ENCODE measurements at places on chromosomes 4 and X.
A peak's percentile ranks its signal among the peaks of the same experiment; 100 is the strongest.

DNA sequence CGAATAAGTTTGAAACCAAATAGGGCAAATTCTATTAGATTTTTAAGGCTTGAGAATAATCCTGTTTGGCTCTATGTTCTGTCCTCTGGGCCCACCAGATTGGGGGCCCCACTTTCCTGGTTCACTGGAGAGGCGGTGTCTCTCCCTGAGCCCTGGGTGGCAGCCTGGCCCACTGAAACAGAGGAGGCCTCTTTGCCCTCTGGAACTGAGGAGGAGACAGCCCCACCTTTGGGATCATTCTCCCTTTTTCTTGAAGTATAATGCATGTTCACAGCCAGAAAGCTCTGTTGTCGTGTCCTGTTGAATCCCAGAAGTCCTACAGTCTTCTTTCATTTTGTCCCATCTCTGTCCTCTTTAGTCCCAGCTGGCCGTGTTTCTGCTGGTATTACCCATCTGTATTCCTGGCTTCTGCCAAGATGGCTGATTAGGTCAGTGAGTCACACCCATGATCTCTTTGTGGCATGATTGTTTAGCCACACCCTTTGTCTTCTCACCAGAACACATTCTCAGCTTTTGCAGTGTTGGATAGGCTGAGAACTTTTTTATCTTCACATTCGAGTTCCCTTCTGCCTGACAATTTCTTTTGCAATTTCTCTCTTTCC lies 8.1 kb upstream of the TBC1D25 start:
- H3K4me3 ChIP-seq: no peak overlapping the region
- H3K4me1 ChIP-seq: peaks cover 9% of the 10 kb centered on the region
- no peaks in the 10 kb centered on the region for H3K27me3 ChIP-seq
- peaks cover 12% of the 10 kb centered on the region for H3K36me3 ChIP-seq
- no peak overlapping the region for H3K27ac ChIP-seq
- DNase-seq: no peak

DNA sequence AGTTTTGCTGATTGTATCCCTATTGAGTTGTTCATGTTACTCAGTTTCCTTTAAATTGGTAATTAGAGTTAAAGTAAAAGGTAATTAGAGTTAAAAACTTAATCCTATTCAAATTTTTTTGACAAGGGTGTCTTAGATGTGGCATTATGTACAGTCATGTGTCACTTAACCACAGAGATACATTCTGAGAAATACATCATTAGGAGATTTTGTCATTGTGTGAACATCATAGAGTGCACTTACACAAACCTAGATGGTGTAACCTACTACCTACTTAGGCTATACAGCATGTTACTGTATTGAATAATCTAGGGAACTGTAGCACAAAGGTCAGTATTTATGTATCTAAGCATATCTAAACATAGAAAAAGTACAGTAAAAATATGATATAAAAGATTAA lies 39.2 kb downstream of the BEX3 start:
- no peak for DNase-seq
- H3K27me3 ChIP-seq: no peaks in the 10 kb centered on the region
- H3K4me3 ChIP-seq: no peak overlapping the region
- H3K36me3 ChIP-seq: no peaks in the 10 kb centered on the region

DNA sequence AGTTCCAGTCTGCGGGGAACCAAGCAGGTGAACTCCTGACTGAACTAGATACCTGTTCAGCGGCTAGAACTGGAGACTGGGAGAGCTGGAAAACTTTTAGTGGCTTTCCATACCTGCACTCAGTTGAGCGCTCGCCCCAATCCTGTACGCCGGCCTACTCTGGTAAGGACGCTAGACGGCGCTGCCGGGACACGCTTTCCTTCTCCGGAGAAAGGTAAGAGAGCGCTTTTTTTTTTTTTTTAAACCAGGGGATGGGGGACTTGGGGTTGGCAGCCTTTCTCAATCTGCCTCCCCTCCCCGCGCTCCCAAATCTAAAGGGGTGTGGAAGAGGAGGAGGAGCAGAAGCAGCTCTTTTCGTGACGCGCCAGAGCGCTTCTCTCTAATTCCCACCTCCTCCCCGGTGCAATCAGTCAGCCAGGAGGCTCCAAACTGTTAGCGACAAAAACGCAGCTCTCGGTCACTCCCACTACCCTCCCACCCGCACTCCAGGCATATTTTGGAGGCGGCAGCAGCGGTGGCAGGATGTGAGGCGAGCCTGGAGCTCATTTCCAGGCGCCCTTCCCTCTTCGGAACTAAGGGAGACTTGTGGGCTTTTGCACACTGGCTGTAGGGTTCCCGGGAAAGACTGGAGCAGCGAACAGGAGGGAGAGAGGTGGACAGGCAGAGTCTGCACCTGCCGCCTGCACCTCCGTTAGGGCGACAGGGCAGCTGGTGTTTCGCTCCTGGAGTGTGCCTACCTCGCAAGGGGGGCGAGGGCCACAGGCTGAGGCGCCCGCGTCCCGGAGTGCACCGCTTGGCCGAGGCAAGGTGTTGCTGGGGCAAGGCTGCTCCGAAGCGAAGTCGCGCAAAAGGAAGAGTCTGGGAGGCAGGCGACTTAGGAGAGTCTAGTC lies at the start of gene IL1RAPL2:
Gene IL1RAPL2 (plus strand): TSS at position 409 of the 890 bp plus-strand sequence.
- DNase-seq: peak; percentile 8
- H3K27me3 ChIP-seq: no peaks in the 10 kb centered on the region
- no peak within 1 kb of the TSS for H3K4me3 ChIP-seq
- H3K36me3 ChIP-seq: no peaks in the 10 kb centered on the region
- H3K27ac ChIP-seq: no peak within 1 kb of the TSS

- no peaks in the 10 kb centered on the region for H3K27me3 ChIP-seq
- no peak overlapping the region for H3K27ac ChIP-seq
- no peak overlapping the region for H3K4me3 ChIP-seq
- no peaks in the 10 kb centered on the region for H3K36me3 ChIP-seq
- no peak for DNase-seq
Observed at GRCh38 chr4:89957046-89957926, 62.6 kb downstream of the MMRN1 start.

DNA sequence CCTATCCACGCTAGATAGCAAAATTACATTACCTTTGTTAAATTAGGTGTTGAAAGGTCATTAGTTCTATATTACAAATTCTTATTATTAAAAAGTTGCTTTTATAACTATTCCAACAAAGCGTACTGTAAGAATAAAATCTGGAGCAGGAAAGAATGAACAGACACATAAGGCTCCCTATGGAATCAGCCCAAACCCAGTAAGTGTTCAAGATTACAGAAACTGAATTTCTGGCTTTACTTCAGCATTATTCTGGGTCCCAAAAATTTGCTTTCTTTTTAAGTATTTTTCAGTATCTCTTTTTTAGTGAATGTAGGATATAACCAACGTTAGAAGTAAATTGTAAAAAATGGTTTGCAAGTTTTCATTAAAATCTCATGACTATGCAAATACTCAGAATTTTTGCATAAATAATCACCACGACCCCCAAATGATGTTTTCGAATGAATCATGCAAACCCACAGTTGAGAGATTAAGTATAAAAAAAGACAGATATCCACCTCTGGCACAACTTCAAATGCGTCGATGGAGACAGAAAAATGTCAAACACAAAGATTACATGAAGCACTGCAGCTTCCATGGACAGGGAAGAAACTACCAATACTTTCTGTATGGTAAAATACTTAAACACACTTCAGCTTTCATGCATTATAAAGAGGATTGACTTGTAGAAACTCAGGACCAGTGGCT lies 238.5 kb downstream of the RASL11B start:
- DNase-seq: no peak
- H3K27ac ChIP-seq: no peak overlapping the region

- no peaks in the 10 kb centered on the region for H3K36me3 ChIP-seq
- no peak for DNase-seq
- H3K27me3 ChIP-seq: no peaks in the 10 kb centered on the region
- peaks cover 66% of the 10 kb centered on the region for H3K4me1 ChIP-seq
Observed at GRCh38 chr4:122764821-122765215, 32.3 kb downstream of the BBS12 start.

GRCh38 chr4:107148904-107149303 lies 112.8 kb upstream of the DKK2 start:
- no peaks in the 10 kb centered on the region for H3K4me1 ChIP-seq
- no peak overlapping the region for H3K27ac ChIP-seq
- DNase-seq: no peak
- H3K27me3 ChIP-seq: no peaks in the 10 kb centered on the region
- no peak overlapping the region for H3K4me3 ChIP-seq
- no peaks in the 10 kb centered on the region for H3K36me3 ChIP-seq

- peak; percentile 60 for DNase-seq
- no peak overlapping the region for H3K4me3 ChIP-seq
- H3K4me1 ChIP-seq: peaks cover 14% of the 10 kb centered on the region
- H3K36me3 ChIP-seq: no peaks in the 10 kb centered on the region
Observed at GRCh38 chr4:53929955-53930798, 134.2 kb downstream of the CHIC2 start.

Measured in HepG2 (cell line).